ENCODE measurements at places on chromosomes 16 and 17.

GRCh38 chr16:30085247-30085646 lies 6.5 kb downstream of the TBX6 start:
- no peak for DNase-seq

GRCh38 chr17:17712268-17712924 lies 31.1 kb downstream of the RAI1 start:
- no peak for DNase-seq

DNA sequence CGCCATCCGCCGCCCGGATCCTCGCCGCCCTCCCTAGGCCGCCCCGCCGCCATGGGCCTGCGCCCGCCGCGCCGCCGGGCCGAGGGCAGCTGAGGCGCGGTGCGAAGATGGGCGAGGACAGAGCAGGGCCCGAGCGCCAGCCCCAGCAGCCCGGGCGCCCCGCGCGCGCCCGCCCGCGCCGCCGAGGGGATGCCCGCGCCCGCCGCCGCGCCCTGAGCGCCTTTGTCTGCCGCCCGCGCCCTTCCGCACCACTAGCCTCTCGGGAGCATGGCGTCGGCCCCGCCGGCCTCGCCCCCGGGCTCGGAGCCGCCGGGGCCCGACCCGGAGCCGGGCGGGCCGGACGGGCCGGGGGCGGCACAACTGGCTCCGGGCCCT lies 278 bp downstream of the RAB11FIP3 start:
- DNase-seq: no peak

DNA sequence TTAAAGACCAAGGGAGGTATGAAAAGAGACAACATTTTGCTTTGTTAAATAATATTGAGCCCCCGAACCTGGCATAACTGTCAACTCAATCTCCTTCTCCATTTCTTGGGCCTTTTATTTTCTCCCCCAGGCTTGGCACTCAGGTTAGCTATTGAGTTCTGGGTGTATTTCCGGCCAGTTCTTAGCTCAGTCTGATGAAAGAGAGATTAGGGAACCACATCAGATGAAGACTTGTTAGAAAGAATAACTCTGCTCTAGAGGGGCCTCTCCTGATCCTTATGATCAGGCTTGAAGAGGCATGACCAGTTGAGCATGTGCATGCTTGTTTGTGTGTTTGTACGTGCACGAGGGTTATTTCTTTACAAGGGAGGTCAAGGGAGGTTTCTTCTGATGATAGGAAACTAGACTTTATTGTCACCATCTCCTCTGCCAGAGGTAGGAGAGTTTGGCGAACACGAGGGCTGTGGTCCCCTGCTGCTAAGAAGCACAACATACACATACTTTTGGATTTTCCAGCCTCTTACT lies 29.2 kb upstream of the HS3ST2 start:
- DNase-seq: no peak

DNA sequence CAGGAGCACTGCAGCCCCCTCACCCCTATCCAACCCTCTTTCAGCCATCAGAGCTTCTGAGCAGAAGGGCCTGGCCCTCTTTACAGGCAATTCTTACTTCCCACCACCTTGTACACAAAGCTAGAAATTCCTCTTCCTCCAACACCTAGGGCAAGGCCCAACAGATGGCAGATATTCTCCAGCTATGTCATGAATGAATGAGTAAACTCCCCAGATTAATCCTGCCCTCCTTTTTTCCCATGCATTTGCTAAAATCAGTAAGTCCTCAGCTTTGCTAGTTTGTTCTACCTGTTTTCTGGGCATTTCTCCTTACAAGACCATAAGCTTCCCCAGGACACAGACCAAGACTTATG lies 20.4 kb upstream of the MRPS23 start:
- no peak for DNase-seq

GRCh38 chr17:2089021-2089422 lies 34.1 kb downstream of the HIC1 start:
- DNase-seq: no peak

GRCh38 chr16:78641433-78641832 lies 542.0 kb downstream of the WWOX start:
- no peak for DNase-seq

DNA sequence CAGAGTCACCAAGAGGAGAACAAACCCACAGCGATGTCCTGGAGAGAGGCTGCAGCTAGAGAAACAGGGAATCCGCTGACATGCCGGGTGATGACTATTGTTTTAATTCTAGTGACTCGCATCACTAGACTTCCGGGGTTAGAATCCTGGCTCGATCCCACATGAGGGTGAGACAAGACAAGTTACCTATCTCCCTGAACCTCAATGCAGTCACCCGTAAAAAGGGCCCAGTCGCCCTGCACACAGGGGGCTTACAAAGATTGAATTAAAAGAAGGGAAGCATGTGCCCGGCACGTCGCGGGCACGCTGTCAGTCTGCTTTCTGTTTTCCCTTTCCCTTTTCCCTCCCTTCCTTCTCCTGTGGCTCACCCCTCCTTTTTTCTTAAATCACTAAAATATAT lies 212.9 kb upstream of the FOXF1 start:
- DNase-seq: no peak

DNA sequence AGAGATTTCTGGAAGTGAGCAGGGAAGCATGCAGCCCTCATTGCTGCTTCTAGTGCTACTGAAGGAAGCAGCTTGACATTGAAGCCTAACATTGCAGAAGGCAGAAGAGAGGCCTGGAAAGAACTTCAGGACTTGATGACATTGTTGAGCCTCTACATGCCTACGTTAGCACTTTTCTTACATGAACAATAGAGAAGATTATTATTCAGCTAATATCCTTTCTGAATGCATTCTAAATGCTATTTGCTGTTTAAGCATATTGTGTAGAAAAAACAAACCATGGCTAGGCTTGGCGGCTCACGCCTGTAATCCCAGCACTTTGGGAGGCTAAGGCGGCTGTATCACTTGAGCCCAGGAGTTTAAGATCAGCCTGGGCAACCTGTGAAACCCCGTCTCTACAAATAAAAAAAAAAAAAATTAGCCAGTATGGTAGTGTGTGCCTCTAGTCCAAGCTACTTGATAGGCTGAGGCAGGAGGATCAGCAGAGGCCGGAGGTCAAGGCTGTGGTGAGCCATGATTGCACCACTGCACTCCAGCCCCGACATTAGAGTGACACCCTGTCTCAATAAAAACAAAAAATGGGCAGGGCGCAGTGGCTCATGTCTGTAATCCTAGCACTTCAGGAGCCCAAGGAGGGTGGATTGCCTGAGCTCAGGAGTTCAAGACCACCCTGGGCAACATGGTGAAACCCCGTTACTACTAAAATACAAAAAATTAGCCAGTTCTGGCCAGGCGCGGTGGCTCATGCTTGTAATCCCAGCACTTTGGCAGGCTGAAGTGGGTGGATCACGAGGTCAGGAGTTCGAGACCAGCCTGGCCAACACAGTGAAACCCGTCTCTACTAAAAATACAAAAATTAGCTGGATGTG lies 2.2 kb upstream of the AURKB start:
- no peak for DNase-seq

GRCh38 chr17:47806913-47807255 lies 14.7 kb downstream of the OSBPL7 start:
- DNase-seq: no peak

GRCh38 chr16:78796221-78796866 lies 696.9 kb downstream of the WWOX start:
- no peak for DNase-seq

- DNase-seq: no peak
Observed at GRCh38 chr17:73900516-73900915, 256.3 kb upstream of the SDK2 start.

DNA sequence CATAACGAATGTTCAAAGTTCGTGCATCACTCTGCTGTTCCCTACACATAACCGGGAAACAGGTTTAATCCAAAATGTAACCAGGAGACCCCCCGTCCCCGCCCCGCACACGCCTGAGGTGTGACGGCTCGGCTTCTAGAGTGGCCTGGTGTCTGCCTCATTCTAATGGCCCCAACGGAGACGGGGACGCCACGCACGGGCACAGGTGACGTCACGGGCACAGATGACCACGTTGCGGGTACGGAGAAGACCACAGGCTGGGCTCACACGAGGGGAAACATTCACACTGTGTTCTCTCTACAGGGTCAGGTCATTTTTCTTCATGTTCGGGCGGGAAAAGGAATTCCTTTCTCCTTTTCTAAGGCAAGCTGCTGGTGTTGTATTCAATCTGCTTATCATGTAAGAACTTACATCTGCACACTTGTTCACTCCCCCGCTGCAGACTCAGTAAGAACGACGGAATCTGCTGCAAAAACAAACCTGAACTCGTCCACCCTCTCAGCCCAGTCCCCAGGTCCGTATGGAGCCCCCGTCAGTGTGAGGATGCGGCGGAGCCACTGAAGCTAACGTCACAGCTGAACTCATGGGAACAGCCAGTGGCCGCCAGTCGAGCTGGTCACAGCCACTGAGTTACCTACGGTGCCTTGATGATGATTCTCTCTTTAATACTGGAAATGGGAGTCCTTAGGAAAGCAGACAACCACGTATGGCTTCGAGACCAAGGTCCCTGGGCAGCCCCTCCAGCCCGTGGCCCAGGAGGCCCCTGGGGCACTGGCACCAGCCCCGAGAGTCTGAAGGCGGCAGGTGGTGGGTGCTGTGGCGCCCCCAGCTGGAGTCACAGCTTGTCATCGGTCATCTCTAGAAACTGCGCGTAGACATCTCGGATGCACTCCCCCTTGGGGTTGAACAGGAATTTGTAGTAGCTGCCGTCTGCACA lies 32.9 kb downstream of the WDR45B start:
- DNase-seq: no peak

GRCh38 chr16:48059936-48060335 lies 95.9 kb downstream of the ABCC12 start:
- no peak for DNase-seq

DNA sequence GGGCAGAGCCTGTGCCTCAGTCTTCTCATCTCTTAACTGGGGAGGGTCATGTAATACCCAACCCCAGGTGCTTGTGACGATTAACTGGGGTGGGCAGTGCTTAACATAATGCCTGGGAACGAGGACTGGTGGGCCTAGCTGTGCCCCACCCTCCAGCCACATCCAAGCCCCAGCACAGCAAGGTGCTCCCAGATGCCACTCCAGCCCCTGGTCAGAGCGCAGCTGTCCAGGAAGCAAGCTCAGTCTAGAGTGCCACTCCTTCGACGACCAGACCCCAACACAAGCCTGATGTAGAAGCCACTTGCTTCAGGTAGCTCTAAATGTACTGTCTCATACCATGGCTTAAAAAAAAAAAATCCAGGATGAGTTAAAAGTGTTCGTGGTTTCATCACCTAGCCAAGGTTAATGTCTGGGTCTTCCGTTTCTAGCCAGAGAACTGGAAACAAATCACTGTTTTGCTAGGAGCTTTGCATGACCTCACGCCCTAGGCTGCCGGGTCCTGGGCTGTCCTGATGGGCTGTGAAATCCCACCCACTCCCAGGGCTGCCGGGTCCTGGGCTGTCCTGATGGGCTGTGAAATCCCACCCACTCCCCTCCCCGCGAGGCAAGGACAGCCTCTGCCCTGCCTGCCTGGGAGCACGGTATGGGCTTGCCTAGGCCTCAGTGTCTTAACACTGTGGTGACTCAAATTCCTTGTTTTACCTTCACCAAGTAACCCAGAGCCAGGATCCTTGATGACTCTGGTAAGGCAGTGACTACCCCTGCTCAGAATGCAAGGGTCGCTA lies 7.7 kb downstream of the MIEF2 start:
- no peak for DNase-seq

GRCh38 chr17:29215717-29216116 lies 30.9 kb upstream of the CRYBA1 start:
- DNase-seq: no peak

GRCh38 chr17:80086081-80086480 lies 15.3 kb upstream of the GAA start:
- no peak for DNase-seq

DNA sequence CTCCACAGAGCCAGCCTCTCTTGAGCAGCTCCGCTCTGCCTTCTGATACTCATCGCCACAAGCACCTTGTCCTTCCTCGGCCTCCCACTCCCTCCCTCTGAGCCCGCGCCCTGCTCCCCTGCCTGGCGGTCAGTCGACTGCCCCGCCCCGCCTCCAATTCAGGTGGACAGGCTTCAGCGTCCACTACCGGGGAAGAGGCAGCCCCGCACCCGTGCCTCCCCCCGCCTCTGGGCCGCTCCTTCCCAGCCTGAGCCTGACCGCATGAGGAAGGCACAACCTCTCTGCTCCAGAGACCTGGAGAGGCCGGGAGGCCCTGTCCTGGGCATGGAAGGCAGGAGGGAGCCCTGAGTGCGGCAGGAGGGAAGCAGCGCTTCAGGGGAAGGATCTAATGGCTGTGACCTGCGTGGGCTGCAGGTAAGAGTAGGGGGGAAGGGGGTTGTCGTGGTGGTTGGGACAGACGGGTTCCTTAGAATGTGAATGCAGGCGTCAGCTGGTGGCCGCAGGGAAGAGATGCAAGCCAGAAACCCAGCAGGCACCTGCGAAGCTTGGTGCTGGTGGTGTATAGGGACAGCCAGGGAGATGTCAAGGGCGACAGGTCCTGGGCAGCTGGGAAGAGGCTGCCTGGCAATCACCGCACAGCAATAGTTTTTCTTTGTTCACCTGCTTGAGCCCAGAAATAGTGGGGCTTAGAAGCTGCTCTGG lies 3.0 kb upstream of the SLC6A4 start:
- no peak for DNase-seq

DNA sequence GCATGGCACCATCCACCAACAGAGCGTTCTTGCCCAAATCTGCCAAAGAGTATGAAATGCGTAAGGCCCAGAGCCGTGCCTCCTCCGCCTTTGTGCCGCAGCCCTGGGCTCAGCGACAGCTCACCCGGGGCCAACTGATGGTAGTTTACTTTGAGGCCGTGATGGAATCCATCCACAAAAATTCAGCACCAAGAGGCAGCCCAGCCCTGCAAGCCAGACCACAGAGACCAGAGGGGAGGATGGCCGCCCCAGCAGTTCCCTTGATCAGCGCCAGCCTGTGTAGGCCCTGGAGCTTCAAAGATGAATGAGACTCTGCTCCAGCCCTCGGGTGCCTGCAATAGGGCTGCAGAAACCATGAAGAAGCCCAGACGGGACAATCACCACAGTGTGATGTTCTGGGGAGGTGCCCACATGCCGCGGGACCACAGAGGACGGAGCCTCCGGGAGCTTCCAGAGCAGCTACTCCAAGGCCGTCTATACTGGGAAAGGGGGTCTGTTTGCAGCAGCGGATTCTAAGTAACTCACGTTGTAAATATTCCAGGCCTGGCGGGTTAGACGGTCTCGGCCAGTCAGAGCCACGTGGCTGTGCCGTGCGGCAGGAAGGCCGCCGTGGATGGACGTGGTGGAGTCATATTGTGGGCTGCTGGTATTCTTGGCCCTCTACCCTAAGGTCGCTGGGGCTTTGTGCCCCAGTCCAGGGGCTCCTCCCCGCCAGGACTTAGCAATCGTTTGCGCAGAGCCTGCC lies 80.3 kb downstream of the RBFOX3 start:
- no peak for DNase-seq

GRCh38 chr16:67546761-67547422 lies 15.4 kb upstream of the CTCF start:
- DNase-seq: no peak

GRCh38 chr17:36616061-36617029 lies 15.0 kb downstream of the MRM1 start:
- DNase-seq: no peak
